ENCODE measurements at places on chromosomes 12 and 14. TPM values are rescaled to one million over a fixed set of nuclear protein-coding genes. Genes with fewer than 3 reads are reported as not detected.

GPR135 gene
- 2.6 TPM for total RNA-seq

FERMT2 gene
- 98.6 TPM for total RNA-seq

FAM186B gene
- not detected for total RNA-seq

KCNH3 gene
- 0.52 TPM for total RNA-seq

ERP27 gene
- not detected for total RNA-seq

ENDOU gene
- 1.0 TPM for total RNA-seq

IQSEC3 gene
- total RNA-seq: 1.0 TPM

SIX4 gene
- 11.0 TPM for total RNA-seq

HOXC11 gene
- 0.52 TPM for total RNA-seq

KRAS gene
- total RNA-seq: 11.5 TPM

RFX4 gene
- not detected for total RNA-seq

JPH4 gene
- total RNA-seq: 1.0 TPM

FAM222A gene
- 1.0 TPM for total RNA-seq

OR6C70 gene
- total RNA-seq: not detected

EID3 gene
- total RNA-seq: 2.1 TPM

INHBC gene
- not detected for total RNA-seq

MYH6 gene
- total RNA-seq: 2.1 TPM

MDP1 gene
- total RNA-seq: 9.9 TPM

TMEM30B gene
- total RNA-seq: 1.6 TPM

SLC17A8 gene
- total RNA-seq: under 0.01 TPM

DEGS2 gene
- total RNA-seq: 0.52 TPM

Data from skeletal muscle tissue (tissue), 5 donors.